Activated CD4-positive, alpha-beta T cell treated with anti-CD3 and anti-CD28 coated beads for 48 hours (primary cell): ENCODE measurements at places on chromosomes 2 and 18.

DNA sequence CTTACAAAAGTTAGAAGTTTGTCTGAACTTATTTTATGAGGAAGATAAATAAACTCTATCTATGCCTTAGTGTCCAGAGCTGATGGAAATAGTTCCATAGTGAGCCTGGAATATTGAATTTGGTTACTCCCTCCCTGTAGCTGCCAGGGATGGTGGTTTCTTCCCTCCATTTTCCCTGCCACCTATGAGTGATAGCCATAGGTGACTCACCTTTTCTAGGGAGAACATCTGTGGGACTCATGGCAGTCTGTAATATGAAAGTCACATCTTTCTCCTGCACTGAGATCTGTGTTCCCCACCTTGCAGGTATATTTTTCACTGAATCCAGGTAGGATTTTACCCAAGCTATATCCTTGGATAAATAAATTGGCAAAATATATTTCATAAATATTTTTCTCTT lies 148.8 kb downstream of the TPGS2 start:
- DNase-seq = no peak

DNA sequence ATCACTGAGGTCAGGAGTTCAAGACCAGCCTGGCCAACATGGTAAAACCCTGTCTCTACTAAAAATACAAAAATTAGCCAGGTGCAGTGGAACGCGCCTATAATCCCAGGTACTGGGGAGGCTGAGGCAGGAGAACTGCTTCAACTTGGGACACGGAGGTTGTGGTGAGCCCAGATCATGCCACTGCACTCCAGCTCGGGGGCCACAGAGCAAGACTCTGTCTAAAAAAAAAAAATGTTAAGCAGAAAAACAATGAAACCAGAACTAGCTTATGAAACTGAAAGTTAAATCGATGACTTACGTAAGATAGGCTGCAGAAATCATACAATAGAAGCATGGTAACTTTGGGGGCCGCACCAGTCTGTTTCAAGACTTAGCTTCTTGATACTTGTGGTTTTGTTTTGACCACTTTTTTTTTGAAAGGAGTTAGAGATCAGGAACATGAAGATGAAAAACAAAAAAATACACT lies 6.2 kb upstream of the GPR155 start:
- peak; percentile 67 for DNase-seq

- no peak for DNase-seq
Measured at GRCh38 chr2:210844016-210844415, 287.6 kb downstream of the CPS1 start.

DNA sequence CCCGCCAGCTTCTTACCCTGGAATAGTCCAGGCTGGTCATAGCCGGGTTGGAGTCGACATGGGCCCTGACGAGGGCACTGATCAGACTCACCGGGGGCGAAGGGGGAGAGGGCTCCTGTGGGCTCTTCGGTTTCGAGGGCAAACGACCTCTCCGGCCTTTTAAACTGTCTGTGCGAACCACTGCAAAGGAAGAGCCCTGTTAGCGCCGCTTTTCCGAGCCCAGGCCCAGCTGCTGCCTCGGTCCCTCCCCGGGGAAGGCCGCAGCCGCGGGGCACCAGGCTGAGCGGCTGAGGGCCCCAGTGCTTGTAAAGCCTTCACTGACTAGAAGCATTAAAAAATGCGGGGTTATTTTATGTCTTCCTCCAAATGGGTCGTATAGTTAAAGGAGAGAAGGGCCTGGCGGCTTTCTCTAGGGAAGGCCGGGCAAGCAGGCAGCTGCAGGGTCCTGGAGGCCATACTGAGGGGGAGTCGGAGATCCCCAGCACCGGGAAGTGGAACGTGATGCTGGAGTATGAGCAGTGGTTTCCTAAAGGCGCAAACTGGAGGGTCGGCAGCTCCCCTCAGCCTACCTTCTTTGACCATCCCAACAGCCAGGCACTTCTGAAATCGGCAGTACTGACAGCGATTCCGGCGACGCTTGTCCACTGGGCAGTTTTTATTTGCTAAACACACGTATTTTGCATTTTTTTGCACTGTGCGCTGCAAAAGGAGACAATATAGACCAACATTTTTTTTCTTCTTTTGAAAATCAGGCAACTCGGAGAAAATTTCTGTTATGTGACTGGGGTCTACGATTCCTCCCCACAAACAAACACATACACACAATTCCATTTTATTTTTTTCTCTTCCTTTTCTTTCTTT lies 4.5 kb downstream of the NR4A2 start:
- DNase-seq = no peak

GRCh38 chr2:222052934-222053367 lies 245.8 kb downstream of the PAX3 start:
- DNase-seq = peak; percentile 12

DNA sequence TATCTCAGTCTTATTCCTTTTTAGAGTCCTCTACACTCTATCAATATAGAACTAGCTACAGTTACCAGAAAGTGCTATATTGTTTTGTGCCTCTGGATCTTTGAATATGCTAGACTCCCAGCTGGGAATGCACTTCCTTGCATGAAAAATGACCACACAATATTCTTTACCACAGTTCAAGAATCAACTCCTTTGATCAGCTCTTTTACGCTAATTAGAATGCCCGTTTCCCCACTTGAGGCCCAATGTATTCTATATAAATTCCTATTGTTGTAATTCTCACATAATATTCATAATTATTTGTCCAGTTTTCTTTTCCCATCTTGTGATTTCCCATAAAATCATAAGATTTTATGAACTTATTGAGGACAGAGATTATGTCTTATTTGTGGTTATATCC lies 142.2 kb downstream of the UBE2E3 start:
- DNase-seq = no peak

GRCh38 chr2:48320742-48321141 lies 209.2 kb upstream of the STON1 start:
- no peak for DNase-seq

DNA sequence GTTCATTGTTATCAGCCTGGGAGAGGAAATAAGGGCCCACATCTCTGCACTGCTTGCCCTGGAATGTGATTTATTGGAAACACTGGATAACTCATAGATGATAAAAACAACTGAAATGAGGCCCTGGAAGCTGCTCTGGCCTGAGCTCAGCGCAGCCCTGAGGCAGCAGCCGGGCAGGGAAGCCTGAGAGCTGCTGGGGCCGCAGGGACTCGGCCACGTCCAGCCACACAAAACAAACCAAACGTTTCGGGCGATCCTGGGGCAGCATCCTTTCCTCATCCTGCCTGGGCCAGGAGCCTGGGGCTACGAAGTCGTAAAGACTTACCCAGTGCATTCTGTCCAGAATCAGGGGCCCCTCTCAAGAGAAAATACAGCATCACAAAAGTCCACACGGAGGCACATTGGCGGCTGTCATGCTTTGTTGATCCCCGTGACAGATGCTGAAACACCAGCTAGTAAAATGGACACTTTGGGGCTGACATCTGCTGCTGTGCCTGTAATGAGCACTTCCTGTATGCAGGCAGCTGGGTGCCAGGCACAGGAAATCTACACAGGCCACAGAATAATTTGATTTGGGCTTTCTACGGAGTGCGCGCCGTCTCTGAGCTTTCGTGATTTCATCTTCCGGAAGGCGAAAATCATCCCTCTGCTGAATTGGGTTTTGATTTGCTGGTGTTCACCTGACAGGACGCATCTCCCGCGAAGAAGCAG lies 250.6 kb downstream of the EIPR1 start:
- no peak for DNase-seq

- DNase-seq = no peak
Measured at GRCh38 chr2:56185101-56185581, 1.4 kb downstream of the CCDC85A start.

DNA sequence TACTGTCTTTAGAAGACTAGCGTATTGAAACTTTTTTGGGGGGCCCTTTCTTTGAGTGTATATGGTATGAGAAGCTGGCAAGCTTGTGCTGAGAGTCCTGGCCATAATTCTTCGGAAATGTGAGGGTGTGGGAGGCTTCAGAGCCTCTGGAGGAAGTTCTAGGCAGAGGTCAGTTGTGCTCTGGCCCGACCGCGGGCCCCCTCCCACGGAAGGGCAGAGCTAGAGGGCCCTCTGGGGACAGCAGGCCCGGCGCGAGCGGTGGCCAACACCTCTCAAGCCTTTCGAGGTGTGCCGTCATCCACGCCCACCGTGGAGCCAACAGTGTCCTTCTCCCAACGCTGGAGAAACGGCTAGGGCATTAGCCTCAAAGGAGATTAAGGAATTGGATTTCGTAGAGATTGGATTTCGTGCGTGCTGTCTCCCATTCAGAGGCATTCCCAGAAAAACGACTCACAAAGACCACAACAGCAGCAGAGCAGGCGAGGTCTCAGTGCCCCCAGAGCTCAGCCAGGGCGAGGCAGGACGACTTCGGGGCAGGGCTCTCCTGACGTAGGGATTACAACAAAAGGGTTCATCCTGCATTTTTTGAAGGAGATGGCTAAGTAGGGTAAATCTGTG lies 2.2 kb upstream of the MTCL1 start:
- DNase-seq = no peak

DNA sequence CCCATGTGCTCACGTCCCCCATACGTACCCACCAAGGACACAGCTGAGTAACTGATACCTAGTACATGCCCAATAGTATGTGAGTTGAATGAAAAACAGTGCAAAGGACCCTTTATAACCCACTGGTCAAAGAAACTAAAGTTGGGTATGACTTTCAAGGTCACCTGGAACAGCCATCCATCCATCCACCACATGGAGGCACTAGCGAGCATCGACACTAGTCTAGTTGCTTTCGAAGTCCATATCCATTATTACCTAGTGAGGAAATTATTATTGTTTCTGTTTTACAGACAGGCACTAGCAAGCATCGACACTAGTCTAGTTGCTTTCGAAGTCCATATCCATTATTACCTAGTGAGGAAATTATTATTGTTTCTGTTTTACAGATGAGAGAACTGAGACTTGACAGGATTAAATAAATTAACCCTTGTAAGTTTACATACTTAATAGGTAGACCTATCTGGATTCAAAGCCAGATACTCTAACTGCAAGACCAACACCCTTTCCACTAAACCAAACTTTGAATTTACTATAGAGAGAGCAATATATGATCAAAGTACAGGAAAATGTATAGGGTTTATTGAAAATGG lies 233.7 kb downstream of the METTL4 start:
- DNase-seq = peak; percentile 67

DNA sequence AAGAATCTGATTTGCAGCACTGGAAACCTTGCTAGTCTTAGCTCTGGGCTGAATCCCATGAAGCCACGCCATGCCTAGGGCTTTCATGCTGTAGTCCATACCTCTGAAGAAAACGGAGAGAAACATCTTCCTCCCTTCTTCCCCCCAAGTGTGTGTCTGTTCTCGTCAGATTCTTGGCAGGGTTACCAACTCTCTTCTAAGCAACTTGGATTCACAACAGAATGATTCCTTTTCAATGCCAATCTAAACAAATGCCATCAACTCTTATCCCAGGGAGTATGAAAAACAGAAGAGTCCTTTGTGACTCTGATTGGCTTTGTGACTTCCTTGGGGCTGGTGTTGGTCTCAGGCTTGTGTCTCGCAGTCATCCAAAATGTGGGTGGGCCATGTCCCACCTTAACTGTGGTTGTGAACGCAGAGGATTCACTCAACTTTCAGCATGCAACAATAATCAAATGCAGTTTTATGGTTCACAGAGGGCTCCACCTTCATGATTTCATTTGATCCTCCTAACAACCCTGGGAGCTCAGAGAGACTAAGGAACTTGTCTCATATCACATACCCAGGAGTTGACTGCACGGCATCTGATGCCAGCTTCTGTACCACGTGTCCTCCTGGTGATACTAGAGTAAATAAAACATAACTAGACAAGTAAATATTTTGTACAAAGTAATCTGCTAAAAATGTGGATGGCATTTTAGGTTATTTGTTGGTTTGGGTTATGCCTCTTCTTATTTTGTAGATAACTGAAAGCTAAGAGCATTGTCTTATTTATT lies 186.0 kb upstream of the TNP1 start:
- DNase-seq = no peak

DNA sequence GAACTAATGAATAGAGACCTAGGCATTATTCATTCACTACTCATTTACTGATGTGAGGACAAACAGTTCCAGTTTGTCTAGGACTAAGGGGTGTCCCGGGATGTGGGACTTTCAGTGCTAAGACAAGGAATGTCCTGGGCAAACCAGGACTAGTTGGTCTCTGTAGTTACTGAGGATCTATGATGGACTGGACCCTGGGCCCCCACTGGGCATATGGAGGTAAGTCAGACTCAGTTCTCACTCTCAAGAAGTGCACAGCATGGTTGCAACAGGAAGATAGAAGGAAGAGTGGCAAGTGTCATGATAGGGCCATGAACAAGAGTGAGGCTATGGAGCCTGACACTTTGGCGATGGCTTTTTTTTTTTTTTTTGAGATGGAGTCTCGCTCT lies 128.2 kb downstream of the MYCN start:
- DNase-seq = no peak

GRCh38 chr2:198296665-198297308 lies 492.4 kb downstream of the PLCL1 start:
- DNase-seq = peak; percentile 71

DNA sequence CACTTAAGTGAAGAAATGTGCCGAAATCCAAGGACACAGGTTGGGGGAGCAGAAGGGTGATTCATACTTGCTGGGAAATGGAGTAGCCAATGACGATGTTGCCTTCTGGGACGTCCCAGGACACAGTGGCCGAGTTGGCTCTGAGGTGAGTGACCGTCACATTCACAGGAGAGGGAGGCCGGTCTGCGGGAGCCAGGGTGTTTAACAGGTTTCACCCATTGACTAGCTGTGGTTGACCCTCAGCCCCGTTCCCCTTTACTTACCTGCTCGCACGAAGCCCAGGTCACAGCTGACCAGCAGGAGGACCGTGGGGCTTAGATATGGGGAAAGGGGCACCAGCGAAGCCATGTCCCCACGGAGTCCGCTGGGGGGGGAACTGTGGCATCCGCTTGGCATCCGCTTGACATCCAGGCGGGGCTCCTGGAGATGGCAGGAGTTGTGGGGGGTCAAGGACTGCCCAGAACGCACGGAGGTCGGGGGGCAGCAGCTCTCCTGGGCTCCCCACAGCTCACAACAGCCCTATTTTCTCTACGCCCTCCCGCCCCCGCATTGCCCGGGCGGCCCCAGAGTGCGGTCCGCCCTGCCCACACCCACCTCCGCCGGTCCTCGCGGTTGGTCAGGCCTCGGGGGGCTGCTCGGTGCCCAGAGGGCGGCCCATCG lies 586 bp downstream of the FNDC4 start:
- DNase-seq = no peak

GRCh38 chr18:36633961-36634412 lies 194.8 kb downstream of the TPGS2 start:
- DNase-seq = no peak

GRCh38 chr2:70923378-70924015 lies 12.2 kb upstream of the ATP6V1B1 start:
- peak; percentile 41 for DNase-seq

GRCh38 chr2:86229221-86229620 lies 30.0 kb downstream of the MRPL35 start:
- DNase-seq = no peak

DNA sequence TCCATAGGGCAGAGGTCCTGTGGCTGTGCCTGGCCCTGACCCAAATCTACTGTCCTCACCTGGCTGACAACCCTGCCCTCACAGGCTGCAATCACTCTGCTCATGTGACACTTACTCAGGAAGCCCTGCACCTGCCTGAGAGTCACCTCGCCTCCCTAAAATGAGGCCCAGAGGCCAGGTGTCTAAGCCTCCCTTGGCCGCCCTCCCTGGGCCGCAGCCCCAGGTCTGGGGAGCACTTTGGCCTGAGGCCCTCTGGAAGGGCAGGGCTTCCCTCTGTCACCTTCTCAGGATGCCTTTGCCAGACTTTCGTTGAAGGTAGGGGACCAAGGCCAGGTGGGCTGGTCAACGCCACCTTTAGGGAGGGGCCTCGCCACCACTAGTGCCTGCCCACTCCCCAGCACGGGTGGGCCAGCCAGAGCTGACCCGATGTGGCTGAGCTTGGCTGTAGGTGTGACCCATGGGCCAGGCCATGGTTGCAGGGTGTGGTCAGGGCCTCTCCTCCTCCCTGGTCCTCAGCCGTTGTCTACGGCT lies 6.1 kb upstream of the GPC1 start:
- DNase-seq = no peak
